ENCODE measurements at places on chromosomes 1 and 21. TPM values are rescaled to one million over a fixed set of nuclear protein-coding genes. Genes with fewer than 3 reads are reported as not detected.
A peak's percentile ranks its signal among the peaks of the same experiment; 100 is the strongest.

- DNase-seq: no peak
Observed at GRCh38 chr1:189786761-189787160, 690.9 kb downstream of the BRINP3 start.

DNA sequence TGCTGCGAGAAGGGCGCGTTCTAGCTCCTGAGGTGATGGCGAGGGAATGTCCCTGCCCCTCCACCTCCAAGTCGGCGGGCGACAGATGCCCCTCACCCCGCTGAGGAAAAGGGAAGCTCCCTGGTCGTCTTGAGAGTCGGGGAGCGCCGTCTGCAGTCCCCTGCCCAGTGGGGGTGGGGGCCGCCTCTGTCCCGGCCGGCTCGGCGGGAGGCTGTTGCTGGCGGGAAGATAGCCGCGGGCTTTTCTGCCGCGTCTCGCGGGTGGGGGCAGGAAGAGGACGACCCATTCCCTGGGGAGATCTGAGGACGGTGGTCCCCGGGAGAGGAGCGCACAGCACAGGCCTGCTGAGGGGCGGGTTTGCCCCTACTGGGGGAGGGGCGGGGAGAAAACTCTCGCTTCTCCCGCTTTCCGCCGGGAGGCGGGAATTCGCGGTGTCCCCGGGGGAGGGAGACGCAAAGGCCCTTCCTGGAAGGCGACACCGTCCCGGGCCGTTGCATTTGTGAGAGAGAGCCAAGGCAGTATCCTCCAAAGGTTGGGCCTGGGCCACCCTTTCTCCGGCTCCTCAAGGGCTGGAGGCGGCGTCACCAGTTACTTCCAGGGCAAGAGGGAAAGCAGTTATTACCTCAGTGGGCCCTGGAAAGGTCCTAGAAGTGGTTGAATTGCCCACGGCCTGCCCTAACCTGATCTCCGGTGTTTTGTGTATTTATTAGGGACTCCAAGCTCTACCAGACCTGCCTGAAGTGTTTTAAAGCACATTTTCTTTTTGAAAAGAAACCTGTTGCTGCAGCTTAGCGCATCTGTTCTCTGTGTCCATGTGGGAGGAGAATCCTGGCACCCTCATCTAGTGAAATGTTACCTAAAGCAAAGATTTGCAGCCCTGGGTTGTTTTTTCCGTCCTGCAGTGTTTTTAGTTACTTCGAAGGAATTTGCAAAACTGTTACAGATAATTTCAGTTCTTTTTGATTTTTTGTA is 648 bp downstream of the S100PBP start:
- DNase-seq: peak; percentile 60

The IL12RB2 gene
- 35.1 TPM for total RNA-seq

GRCh38 chr1:64809309-64809708 is 64.4 kb downstream of the RAVER2 start:
- DNase-seq: no peak

The WNT9A gene
- 0.07 TPM for total RNA-seq

DNA sequence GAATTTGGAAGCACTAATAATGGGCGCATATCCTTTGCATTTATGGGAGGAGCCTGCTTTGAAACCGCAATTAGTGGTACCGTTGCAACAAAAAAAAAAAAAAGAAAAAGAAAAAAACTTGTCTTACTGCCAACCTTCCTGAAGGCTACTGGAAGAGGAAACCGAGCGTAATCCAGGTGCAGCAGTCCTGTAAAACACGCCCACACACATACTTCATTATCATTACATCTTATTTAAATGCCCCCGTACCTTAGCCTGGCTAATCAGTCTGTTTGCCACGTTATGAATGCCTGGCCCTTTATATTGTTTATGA is 686 bp upstream of the ZNF281 start:
- DNase-seq: no peak

DNA sequence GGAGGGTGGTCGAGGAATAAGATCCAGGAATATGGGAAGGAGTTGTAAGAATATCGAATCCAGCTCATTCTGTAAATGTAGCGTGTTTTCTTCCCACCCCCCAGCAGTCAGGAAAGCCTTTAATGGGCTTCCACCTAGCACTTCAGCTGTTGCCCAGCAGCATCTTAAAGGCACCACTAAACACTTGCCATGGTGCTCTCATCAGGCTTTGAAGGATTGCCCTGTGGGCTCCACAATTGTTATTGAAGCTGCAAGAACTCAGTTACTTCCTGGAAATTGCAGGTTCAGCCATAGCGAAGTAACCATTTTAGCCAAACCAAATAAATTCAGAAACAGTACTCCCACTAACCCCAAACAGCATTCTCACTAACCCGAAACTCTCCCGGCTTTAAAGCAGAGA is 511.2 kb downstream of the PLPP3 start:
- DNase-seq: no peak

DNA sequence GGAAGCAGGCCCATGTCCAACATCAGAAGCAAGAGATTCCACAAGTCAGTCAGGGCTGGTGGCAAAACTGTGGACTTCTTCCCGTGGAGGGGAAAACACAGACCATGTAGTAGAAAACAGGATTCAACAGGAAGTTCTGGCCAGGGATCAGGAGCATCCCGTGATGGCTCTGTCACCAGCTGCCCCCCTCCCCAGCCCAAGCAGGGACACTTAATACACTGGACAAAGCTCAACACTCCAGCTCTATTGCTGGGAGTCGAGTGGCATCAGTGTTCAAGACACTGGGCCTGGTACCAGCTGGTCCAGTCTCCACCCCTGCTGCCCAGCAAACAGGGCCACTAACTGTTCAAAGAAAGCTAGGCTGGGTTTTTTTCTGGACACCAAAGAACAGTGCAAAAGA is 3.7 kb downstream of the SLC45A3 start:
- DNase-seq: no peak

The ATP5IF1 gene
- total RNA-seq: 139 TPM

The CLCA1 gene
- not detected for total RNA-seq

The PRSS38 gene
- not detected for total RNA-seq

DNA sequence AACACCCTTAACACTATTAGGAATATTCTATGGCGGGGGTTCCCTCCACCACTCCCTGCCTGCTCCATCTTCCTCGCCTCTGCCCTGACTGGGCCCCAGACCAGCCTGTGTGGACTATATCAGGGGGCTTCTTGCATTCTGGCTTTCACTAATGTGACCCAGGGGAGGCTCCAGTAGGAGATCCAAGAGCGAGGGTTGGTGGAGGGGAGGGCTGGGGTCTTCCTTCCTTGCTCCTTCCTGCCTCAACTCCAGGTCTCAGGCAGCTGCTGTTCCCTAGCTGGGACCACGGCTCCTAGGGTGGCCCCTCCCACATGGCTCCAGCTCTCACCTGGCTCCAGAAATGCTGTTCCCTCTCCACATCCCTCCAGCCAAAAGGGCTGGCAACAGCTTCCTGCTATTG is 257.4 kb downstream of the MATN1 start:
- DNase-seq: no peak

Data from CD8-positive, alpha-beta memory T cell (primary cell).